ENCODE measurements at places on chromosomes 2 and 18.

- no peak for DNase-seq
Measured at GRCh38 chr18:6837904-6838303, 108.4 kb downstream of the ARHGAP28 start.

DNA sequence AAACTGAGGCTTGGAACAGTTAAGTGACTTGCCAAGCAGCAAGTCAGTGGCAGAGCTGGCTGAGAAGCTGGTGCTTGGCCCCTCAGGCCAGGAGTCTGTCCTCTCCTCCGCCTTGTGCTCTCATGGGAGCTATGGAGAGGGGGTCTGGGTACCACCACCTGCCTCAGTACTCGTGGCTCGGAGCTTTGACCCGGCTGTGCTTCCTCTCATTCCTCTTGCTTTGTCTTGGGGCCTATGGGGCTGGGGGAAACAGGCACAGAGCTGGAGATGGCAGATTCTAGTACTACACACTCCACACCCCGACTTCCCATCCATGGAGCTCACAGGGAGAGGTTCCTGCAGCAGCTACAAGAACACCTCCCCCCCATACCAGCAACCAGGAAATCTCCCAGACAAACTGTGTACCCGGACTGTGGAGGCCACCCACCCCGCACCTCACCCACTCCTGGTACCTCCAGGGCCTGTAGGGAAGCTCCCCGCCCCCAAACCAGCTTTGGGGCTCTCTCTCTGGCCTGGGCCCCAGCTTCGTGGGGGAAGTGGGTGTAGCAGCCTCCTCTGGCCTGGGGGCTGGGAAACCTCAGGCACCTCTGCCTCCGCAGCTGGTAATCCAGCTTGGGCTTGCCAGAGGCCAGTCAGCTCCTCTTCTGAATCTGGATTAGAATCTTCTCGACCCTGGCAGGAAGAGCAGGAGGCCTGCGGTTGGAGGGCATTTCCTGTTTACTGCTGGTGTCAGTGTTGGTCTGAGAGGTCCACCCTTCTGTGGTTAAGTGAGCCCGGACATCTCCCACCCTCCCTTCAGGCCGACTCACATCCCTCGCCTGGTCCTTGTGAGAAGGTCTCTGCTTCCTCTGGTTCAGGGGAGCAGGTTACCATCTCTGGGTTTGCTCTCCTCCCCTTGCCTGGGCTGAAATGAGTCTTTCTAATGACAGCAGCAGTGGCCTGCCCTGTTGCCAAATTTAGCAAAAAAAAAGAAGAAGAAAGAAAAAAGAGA lies 22.3 kb upstream of the RHOB start:
- no peak for DNase-seq

GRCh38 chr2:11239666-11240462 lies 84.6 kb downstream of the SLC66A3 start:
- DNase-seq: no peak

DNA sequence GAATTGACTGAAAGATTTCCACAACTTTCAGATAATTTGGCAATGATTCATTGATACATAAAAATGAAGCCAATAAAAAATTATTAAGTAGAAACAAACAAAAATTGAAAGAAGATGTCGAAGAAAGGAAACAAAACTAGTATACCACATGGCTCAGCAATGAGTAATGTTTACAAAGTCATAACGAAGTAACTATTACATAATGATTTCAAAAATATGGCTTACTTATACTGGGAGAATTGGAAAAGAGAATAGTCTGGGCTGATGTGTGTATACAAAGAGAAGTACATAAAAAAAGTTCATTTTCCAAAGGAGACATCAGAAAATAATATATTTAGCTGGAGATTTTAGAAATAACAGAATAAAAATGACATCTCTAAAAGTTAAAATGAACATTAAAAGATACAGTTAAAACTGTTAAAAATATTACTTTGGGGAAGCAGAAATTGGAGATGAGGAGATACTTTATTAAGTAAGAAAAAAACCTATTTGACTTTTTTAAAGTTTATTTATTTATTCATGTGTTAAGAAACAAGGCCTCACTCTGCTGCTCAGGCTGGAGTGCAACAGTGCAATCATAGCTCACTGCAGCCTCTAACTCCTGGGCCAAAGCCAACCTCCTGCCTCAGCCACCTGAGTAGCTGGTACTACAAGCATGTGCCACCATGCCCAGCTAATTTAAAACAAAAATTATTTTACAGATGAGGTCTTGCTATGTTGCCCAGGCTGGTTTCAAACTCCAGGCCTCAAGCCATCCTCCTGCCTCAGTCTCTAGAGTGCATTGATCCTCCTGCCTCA lies 409.7 kb upstream of the PIK3C3 start:
- DNase-seq: no peak

DNA sequence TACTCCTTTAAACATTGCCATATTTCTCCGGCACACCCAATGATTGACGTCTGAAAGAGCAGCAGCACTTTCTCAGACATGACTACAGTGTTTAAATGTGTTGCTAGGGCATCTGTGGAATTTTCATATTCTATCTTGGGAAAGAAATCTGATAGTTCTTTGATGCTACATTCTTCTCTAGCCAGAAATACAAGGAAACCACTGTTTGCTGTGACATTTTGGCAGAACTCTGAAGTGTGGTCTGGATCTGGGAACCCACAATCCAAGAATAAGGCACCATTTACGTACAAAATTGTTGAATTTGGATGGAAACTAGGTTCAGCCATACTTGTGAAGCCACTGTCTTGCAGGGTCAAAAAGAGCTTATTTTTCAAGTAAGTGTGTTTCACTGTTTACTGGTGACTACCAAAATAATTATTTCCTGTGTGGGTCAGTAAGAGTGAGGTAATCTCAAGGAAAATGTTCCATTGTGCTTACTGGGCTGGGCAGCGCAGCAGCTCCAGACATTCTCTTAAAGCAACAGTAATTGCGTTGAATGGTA lies 21.3 kb upstream of the CD28 start:
- no peak for DNase-seq

- no peak for DNase-seq
Measured at GRCh38 chr18:31042406-31043181, at the start of gene DSC3. Gene DSC3 (minus strand): TSS chr18:31042742. CDS start chr18:31042660, 82 bp downstream.

DNA sequence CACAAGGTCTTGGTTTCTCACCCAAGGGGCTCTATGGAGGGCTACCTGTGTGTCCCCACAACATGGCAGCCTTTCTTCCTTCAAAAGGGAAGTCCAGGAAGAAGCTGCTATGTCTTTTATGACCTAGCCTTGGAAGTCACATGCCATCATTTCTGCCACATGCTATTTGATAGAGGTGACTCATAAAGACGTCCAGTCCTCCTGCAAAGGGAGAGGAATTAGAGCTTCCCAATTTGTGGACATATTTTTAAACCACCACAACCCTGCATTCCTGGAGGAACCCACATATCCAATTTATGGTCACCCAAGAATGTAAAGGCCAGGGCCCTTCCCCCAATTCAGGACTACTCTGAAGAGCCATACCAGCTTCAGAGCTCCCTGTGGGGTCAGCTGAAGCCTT lies 246.2 kb downstream of the CYP26B1 start:
- no peak for DNase-seq

DNA sequence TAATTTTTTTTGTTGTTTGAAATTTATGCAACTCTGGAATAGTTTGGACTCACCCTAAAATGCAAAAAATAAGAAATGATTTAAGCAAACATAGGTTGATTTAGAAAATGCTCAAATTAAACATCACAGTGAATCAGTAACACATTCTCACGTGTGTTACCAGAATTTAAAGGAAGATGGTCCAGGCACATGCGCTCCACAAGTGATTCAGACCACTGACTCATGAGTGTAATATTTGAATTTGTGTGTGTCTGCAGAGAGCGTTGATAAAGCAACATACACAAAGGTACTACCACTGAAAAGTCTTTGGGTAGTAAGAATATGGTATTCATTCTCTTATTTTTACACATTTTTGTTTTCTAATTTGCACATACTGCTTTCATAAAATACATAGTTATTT lies 7.9 kb downstream of the SS18 start:
- DNase-seq: no peak

DNA sequence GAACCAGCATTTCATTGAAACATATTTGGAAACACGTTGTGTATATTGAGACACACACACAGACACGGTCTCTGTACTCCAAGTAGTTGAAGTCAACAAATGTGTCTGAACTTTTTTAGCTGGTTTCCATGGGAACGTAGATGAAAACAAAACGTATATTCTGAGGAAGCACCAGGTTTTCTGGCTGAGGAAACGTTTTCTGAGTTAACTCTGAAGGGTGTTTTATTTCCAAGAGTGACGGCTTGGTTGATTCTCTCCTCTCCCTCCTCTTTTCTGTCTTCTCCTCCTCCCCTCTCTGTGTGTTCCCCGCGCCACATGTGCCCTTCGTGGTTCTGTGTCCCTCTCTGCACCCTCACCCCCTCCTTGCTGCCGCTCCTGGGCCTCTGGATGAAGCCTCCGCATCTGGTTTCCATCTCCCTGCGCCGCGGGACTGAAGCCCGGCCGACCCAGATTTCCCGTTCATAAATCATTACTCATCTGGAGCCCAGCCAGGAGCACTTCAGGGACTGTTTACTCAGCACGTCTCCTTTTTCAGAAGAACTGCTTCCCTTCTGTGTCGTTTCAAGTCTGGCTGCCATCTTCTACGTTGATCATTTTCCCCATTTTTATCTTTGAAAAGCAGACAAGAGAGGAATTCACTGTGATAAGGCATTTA lies 122.7 kb downstream of the COL6A3 start:
- DNase-seq: peak; percentile 90

DNA sequence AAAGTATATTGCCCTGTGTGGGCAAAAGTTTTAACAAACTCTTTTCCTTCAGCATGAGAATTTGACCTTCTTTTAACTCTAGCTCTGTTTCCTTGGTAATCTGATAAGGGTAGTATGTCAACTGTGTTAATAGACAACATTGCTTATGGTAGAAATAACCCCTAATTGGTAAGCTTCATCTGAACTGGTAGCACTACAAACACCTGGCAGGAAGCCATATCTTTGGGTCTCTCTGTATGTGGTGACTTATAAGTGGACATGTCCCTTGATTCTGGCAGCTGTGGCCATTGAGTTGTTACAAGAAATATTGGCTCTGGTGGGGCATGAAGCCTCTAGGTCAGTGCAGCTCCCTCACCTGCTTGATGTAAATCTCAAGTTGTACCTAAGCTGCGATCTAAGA lies 46.9 kb downstream of the MBD5 start:
- DNase-seq: no peak

Measured in NCI-H1092 treated with DMSO at 0.1 percent for 48 hours (cell line).